Effector CD8-positive, alpha-beta T cell (primary cell): ENCODE measurements at places on chromosomes 3 and 15.

GRCh38 chr3:187804745-187805121, 59.5 kb upstream of the BCL6 start:
- no peak for DNase-seq

DNA sequence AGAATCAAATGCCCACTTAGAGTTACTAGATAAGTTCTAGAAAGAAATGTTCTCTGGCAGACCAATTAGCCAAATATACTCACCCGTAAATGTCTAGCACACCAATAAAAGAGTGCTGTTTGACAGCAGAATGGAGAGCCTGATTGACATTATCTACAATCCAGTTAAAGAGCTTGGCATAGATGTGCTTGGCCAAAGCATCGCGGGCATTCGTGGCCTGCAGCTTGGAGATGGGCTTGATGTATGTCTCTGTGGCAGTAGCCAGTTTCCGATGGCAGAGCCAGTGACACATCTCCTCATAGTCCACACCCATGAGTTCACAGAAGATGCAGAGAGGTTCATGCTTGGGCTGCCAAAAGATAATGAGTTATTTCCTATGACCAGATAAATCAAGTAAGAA, 101.5 kb upstream of the MYO5C start:
- DNase-seq = no peak

DNA sequence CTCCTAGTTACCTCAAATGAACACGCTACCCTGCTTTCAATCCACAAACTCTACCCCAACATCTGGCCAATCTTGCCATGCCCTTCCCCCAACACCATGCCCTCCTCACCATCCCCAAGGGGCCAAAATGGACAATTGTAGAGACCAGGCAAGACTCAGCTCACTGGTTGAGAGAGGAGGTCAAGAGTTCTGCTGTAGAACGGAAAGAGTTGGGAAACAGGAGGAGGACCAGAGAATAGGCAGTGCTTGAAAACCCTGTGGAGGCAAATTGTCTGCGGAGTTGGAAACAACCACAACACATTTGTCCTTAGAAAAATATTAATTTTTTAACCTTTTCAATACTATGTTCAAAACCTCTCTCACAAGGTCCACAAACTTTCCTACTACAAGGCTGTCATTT, 128.8 kb upstream of the BFSP2 start:
- no peak for DNase-seq

- no peak for DNase-seq
Measured at GRCh38 chr3:77407441-77407840, 367.5 kb downstream of the ROBO2 start.

- DNase-seq = no peak
Measured at GRCh38 chr3:139975594-139976365, 40.8 kb downstream of the CLSTN2 start.

DNA sequence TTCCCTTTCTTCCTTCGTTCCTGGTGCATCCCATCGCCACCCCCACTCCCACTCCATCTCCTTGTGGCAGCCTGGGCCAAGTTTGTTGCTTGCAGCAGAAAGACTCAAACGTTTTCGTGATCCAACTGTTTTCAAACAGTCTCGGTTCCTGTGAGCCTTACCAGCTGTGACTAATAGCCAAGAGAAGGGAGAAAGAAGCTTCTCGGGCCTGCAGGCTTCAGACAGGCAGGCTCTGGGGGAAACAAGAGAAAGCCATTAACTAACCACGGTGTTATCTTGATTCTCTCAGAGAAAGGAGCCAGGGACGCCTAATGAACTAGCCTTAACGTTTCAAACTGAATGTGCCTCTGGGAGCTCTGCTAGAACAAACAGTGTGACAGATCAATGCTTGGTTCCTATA, 742.0 kb downstream of the NR2F2 start:
- DNase-seq = no peak

GRCh38 chr3:149581681-149582370, 76.0 kb downstream of the WWTR1 start:
- DNase-seq = no peak
